ENCODE measurements at places on chromosomes 3 and 15. TPM values are rescaled to one million over a fixed set of nuclear protein-coding genes. Genes with fewer than 3 reads are reported as not detected.

- peaks cover 7% of the 10 kb centered on the region for H3K36me3 ChIP-seq
- peak; percentile 39 for DNase-seq
- H3K4me1 ChIP-seq, result peaks cover 3% of the 10 kb centered on the region
- H3K27ac ChIP-seq, result no peak overlapping the region
Observed at GRCh38 chr3:183085634-183086390, 13.5 kb downstream of the MCCC1 start.

GRCh38 chr3:37458162-37459120, 284.1 kb upstream of the LRRFIP2 start:
- no peak for DNase-seq
- H3K27ac ChIP-seq, result no peak overlapping the region
- H3K4me1 ChIP-seq, result no peaks in the 10 kb centered on the region
- peaks cover 70% of the 10 kb centered on the region for H3K27me3 ChIP-seq

DNA sequence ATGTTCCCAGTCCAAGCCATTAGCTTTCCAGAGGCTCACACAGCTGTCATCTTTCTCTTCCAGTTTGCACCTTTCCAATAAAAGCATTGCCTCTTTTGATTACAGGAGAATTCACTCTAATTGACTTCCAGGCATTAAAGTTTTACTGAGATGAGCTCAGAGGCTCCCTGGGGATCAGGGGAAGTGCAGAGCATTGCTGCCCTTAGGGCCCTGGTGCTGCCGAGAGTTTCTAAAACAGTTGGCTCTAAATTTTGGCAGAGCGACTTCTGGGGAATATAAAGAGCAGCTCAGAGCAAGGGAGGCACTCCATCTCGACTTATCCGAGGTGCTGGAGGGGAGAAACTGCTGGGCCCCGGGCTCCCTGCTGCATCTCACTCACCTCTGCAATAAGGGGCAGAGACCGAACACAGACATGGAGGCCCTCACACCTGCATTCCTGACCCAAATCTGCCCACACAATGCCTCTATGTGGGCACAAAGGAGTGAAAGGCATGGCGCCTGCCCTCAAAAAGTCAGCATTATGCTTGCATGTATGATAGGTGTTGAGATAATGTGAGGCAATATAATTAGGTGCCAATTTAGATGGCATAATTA, 61.7 kb downstream of the SCN11A start:
- H3K27ac ChIP-seq, result no peak overlapping the region
- no peak overlapping the region for H3K4me3 ChIP-seq
- no peak for DNase-seq
- no peaks in the 10 kb centered on the region for H3K27me3 ChIP-seq
- H3K36me3 ChIP-seq, result no peaks in the 10 kb centered on the region
- H3K4me1 ChIP-seq, result peaks cover 39% of the 10 kb centered on the region

DNA sequence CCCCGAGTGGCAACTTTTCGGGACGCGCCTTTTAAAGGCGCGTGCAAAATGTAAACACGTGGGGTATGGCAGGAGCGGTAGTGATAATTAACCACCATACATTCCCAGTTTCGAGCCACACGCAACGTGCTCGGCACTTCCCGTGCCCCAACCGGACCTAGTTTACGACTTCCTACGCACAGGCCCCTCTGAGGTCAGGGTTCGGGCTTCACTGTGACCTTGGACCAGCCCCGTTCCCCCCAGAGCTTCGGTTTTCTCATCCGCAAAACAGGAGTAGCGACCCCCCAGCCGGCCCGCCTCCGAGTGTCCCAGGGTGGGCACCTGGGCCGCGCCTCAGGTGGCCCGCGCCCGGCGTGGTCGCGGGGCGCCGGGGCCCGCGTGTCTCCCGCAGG, 451 bp downstream of the CHCHD4 start:
- peak overlapping the region; percentile 87 for H3K4me3 ChIP-seq
- peaks cover 18% of the 10 kb centered on the region for H3K36me3 ChIP-seq
- peak overlapping the region; percentile 55 for H3K27ac ChIP-seq

DNA sequence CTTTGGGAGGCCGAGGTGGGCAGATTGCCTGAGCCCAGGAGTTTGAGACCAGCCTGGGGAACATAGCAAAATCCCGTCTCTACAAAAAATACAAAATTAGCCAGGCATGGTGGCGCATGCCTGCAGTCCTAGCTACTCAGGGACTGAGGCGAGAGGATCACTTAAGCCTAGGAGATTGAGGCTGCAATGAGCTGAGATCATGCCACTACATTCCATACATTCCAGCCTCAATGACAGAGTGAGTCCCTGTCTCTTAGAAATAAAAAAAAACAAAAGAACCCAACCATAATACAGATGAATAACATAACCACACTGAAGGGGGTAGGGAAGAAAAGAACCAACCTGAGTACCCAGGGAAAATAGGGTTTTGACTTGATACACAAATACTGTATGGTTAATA, 19.7 kb upstream of the CGNL1 start:
- no peaks in the 10 kb centered on the region for H3K36me3 ChIP-seq
- no peaks in the 10 kb centered on the region for H3K27me3 ChIP-seq
- DNase-seq, result peak; percentile 41
- no peak overlapping the region for H3K4me3 ChIP-seq
- H3K27ac ChIP-seq, result no peak overlapping the region

GRCh38 chr15:77393471-77393840, 26.4 kb downstream of the PEAK1 start:
- H3K4me3 ChIP-seq, result no peak overlapping the region
- DNase-seq, result no peak
- no peaks in the 10 kb centered on the region for H3K4me1 ChIP-seq
- H3K27ac ChIP-seq, result no peak overlapping the region

DNA sequence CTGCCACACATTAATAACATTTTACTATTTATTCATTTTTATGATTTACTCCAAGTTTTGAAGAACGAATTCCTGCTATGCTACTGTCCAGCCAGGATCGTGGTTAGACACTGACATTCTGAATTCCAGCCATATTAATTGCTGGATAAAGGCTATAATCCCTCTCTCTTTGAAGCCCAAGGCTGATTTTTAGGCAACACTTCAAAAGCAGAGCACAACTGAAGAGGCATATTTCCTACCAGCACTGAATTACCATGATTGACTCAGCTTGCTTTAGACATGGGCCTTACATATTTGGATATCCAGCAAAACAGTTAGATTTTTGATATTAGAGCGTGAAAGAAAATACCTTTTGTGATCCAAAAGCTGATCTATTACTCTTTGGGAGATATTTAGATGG, 205.0 kb downstream of the ZIC1 start:
- H3K36me3 ChIP-seq, result no peaks in the 10 kb centered on the region
- no peak for DNase-seq
- no peak overlapping the region for H3K4me3 ChIP-seq
- no peak overlapping the region for H3K27ac ChIP-seq
- H3K27me3 ChIP-seq, result peaks cover 3% of the 10 kb centered on the region

DNA sequence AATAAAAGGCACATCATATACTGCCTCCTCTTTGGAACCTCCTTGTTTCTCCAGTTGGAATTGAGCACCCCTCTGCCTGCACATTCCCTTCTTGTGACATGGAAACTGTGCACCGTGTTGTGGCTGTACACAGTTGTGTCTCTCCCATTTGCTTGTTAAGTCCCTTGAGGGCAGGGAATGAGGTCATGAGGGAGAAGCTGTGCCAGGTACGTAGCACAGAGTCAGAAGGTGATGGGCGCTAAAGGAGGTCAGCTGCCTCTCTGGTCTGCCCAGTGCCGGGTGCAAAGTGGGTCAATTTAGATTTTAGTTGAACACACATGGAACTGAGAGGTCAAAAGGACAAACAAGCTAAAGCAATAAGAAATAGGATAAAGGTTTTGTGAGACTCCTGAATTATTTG, 124.4 kb downstream of the FAM43A start:
- peaks cover 10% of the 10 kb centered on the region for H3K4me1 ChIP-seq
- H3K27me3 ChIP-seq, result no peaks in the 10 kb centered on the region
- H3K36me3 ChIP-seq, result no peaks in the 10 kb centered on the region
- H3K4me3 ChIP-seq, result no peak overlapping the region
- no peak for DNase-seq
- H3K27ac ChIP-seq, result no peak overlapping the region

DNA sequence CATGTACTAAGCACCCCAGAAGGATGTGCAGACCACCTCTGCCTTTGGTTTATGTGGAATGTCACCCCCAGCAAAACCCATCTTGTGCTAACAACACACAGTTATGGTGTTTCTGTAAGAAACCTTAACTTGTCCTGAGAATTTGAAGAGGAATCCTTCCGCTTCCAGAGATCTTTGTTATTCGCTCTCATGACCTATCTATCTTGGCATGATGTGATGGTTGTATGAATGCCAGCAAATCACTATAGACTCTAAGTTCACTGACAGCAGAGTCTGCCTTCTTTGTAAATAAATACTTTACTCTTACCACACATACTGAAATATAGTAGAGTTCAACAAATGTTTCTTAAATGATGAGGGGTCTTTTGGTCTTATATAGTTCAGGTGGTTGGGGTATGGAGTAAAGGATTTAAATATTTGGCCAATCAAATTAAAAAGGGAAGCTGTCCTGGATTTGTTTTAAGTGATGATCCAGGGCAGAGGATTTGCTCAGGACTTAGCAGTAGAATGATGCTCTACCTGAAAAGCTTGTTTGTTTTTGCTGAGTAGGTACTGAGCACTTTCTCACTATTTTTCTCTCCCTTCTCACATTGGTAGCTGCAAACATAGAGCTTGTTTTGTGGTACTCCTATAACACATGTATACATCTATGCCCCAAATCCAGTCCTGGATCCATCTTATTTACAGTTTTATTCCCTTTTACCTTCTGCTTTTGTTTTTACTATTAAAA, 27.9 kb upstream of the RTP1 start:
- no peak overlapping the region for H3K27ac ChIP-seq
- peak; percentile 14 for DNase-seq
- no peak overlapping the region for H3K4me3 ChIP-seq

- peak overlapping the region; percentile 41 for H3K27ac ChIP-seq
- H3K4me1 ChIP-seq, result peaks cover 11% of the 10 kb centered on the region
- peak; percentile 49 for DNase-seq
- H3K4me3 ChIP-seq, result no peak overlapping the region
Observed at GRCh38 chr15:62087671-62088352, 21.0 kb downstream of the C2CD4A start.

- H3K4me1 ChIP-seq, result no peaks in the 10 kb centered on the region
- no peaks in the 10 kb centered on the region for H3K27me3 ChIP-seq
- no peaks in the 10 kb centered on the region for H3K36me3 ChIP-seq
- H3K27ac ChIP-seq, result no peak overlapping the region
Observed at GRCh38 chr15:62482785-62483429, 317.8 kb upstream of the C2CD4B start.

The TLR9 gene
- not detected for total RNA-seq

The ZNF662 gene
- 0.04 TPM for total RNA-seq

The TGM5 gene
- not detected for total RNA-seq

The ANKRD34C gene
- not detected for total RNA-seq

The GHSR gene
- total RNA-seq, result not detected

Measured in PC-3 (cell line).